NCI-H1105 (cell line): ENCODE measurements at places on chromosomes 16 and 17.

DNA sequence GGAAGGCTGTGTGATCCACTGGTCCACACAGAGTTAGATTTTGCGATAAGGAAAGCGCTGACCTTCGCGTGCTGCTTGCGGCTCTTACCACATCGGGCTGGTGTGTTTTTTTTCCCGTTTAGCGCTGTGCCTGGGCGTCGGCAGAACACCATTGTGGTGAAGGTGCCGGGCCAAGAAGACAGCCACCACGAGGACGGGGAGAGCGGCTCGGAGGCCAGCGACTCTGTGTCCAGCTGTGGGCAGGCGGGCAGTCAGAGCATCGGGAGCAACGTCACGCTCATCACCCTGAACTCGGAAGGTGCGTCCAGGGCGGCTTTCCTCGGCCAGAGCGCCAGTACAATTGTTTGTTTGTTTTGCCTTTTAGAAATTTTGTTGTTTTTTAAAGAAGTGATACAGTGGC lies 54.7 kb downstream of the BANP start:
- no peak for DNase-seq

- no peak for DNase-seq
These were observed 109.6 kb upstream of the GOT2 start for GRCh38 chr16:58843675-58844074.

- DNase-seq: no peak
These were observed 1.1 kb downstream of the ZCCHC14 start for GRCh38 chr16:87491522-87492290.

- no peak for DNase-seq
These were observed 1030.9 kb upstream of the CDH8 start for GRCh38 chr16:63067141-63067540.

DNA sequence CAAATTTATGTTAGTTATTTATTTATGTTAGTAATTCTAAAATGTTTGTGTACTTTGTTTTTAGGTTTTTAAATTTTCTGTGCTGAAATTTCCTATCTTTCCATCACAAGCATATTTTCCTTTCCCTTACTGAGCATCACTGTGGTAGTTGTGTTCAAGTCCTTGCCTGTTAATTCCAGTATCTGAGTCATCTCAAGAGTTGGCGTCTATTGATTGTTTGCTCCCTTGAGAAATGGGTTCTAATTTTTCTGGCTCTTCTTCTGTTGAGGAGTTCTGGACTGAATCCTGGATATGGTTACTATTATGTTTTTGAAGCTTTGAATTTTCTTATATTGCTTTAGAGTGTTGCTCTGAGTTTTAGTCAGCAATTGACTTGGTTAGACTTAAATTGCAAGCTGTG lies 56.3 kb downstream of the GAN start:
- no peak for DNase-seq

DNA sequence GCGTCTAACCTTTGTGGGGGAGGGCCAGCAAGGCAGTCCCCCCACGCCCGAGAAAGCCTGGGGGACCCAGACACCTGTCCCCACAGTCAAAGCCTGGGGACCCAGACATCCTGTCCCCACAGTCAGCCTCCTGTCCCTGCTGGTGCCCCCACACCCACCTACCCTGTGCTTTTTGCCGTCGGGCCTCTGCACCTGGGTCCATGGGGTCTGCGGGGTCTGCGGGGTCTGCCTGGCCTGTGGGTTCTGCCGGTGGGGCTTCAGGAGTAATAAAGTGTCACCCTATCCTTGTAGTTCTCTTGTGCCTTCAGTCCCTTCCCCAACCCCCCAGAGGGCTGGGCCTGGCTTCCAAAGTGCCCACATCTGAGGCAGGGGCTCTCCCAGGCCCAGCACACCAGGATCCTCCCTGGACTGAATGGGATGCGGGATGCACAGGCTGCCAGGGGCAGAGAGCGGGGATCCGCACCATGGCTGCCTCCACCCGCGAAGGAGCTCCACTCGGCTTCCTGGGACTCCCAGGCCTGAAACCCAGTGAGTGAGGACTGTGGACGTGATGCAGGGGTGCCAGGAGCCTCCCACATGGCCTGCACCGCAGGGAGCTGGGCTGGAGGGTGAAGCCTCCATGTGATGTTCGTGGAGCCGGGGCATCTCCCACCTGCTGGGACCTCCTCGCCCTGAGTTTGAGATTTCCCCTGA lies 16.3 kb upstream of the DPEP1 start:
- no peak for DNase-seq
